ENCODE measurements at places on chromosomes 3 and 15. TPM values are rescaled to one million over a fixed set of nuclear protein-coding genes. Genes with fewer than 3 reads are reported as not detected.
A peak's percentile ranks its signal among the peaks of the same experiment; 100 is the strongest.

DNA sequence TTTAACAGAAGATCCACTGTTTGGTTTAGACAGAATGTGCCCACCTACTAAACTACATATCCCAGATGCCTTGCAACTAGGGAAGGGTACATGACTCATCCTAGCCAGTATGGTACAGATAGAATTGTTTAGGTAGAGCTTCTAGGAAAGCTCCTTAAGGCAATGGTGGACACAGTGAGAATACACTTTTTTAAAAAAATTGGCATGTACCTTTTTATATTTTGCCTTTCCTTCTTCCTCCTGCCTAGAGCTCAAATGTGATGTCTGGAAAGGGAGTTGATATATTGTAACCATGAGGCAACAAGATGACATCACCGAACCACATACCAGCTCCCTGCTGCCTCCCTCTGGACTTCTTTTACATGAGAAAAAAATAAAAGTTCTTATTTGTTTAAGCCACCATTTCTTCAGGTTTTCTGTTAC lies 14.4 kb upstream of the C3orf80 start:
- no peak for DNase-seq

GRCh38 chr15:70140543-70141375 lies 43.0 kb upstream of the TLE3 start:
- peak; percentile 57 for DNase-seq

DNA sequence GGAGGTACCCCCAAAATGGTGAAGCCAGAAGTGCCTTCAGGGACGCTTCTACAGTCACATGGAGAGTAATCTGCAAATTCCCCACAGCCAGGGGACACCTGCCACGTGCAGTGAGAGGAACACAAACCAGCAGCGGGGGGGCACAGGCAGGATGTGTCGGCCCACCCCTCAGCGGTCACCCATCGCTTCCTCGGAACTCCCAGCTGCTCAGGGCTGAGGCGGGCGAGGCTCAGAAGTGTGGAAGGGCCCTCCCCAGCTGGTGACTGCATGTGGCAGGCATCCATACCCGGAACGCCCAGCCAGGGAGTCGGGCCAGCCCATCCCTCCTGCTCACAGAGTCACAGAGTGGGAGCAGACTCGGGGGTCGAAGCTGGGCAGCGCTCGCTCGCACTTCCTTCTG lies 63.7 kb downstream of the SLC12A8 start:
- DNase-seq: no peak

DNA sequence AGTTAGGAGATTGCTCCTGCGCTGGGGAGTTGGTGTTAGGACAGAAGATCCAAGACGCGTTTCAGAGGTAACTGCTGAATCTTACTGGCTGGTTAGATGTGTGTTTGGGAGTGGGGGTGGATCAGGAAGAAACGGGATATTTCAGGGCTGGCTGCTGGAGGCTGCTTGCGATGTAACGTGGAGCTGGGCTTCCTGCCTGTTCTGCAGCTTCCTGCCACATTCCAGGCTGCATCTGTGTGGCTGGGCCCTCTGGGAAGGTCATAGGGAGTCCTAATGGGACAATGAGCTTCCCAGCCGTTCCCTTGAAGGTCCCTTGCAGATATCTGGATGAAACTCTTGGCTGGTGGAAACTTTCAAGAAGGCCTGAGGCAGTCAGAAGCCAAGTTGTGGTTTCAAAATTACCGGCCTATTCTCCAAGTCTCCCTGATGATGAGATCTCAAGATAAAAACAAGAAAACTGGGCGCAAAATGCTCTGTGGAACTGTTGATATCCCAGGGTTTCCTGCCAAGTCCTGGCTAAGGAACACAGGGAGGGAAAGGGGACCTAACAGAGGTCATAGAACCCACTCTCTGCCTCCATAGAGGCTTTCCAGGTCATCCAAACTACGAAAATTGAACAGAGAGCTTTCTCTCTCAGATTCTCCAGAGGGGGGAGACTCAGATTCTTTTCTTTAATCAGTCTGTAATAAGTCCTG lies 67.0 kb downstream of the NOX5 start:
- peak; percentile 91 for DNase-seq

GRCh38 chr3:44476181-44476611 lies 1.3 kb downstream of the ZNF445 start:
- peak; percentile 26 for DNase-seq

- DNase-seq: no peak
These were observed 379.7 kb upstream of the EPHA6 start for GRCh38 chr3:96434651-96435050.

DNA sequence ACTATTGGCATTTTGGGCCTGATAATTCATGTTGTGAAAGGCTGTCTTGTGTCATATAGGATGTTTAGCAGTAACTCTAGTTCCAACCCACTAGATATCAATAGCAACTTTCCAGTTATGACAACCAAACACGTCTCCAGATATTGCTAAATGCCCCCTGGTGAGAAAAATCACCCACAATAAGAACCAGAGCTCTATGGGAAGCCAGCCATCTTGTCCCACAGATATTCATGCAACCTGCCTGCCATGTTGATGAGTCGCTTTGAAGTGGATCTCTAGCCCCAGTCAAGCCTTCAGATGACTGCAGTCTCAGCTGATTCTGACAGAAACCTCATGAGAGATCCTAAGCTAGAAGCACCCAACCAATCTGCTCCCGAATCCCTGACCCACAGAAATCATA lies 5.6 kb upstream of the TNIK start:
- DNase-seq: no peak

DNA sequence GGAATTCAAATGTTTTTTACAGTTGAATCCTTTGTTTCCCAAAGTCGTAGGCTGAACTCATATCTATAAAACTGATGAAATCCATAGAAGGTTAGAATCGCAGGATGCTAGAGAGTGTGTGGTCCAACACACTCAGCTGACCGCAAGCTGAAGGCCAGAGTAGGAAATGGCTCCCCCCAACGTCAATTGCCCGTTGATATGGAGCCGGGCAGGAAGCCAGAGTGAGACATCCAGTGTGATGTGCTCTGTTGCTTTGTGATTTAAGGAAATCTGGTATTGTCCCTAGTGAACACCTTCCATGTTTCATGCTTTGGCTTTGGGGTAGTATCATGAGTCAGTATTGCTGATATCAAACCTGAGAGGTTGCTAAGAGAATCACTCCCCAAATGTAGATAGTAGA lies 5.8 kb upstream of the MEX3B start:
- DNase-seq: no peak

DNA sequence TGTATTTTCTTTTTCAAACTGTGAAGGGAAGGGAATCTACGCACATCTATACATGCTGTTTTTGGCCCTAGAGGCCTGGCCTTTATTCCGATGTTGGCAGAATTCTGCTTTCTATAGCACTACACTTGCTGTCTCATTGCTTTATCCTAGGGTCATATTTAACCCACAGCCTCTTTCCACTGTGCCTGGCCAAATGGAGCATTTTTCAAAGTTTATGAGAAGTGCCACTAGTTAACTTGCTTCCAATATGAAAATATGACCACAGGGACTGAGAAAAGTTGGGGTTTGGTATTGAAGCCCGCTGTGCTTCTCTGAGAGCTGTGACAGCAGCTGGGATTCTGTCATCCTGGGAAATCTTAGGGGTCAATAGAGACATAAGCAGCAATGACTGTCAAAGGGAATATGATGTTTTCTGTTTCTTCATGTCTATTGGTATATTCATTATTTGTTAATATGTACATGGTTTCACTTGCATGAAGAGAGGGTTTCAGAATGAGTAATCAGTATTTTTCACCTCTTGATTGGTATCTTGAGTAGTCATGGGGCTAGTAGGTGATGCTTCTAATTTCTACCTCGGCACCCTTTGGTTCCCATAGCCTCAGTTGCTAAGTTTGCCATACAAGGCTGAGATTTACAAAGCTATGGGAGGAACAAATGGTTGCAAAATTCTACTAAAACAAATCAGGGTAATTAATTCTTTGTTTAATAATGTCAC lies 275.8 kb upstream of the RBMS3 start:
- no peak for DNase-seq

- no peak for DNase-seq
These were observed 21.2 kb upstream of the SMAD3 start for GRCh38 chr15:67043939-67044771.

The ITIH1 gene
- polyA plus RNA-seq: 0.92 TPM

The ROBO1 gene
- polyA plus RNA-seq: 44.4 TPM

The TLR9 gene
- 0.11 TPM for polyA plus RNA-seq

The FOXB1 gene
- polyA plus RNA-seq: not detected

The LAMB2 gene
- polyA plus RNA-seq: 337 TPM

The ACVR2B gene
- polyA plus RNA-seq: 15.1 TPM

The POLQ gene
- polyA plus RNA-seq: 3.4 TPM
